ENCODE measurements at places on chromosomes 7 and 10.

GRCh38 chr10:5481121-5481520 is 18.2 kb downstream of the CALML5 start:
- H3K4me1 ChIP-seq, result no peaks in the 10 kb centered on the region
- no peak overlapping the region for H3K4me3 ChIP-seq
- DNase-seq, result no peak
- no peak overlapping the region for H3K27ac ChIP-seq

DNA sequence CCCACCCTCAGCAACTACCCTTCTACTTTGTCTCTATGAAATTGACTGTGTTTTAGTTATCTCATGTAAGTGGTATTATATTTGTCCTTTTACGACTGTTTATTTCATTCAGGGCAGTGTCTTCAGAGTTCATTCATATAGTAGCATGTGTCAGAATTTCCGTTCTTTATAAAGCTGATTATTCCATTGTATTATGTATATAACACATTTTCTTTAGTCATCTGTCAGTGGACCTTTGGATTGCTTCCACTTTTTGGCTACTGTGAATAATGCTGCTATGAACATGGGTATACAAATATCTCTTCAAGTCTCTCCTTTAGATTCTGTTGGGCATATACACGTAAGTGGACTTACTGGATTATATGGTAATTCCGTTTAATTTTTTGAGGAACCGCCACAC is 14.5 kb downstream of the SLF2 start:
- no peak for DNase-seq
- H3K36me3 ChIP-seq, result peaks cover 62% of the 10 kb centered on the region
- no peaks in the 10 kb centered on the region for H3K27me3 ChIP-seq
- H3K4me1 ChIP-seq, result no peaks in the 10 kb centered on the region
- H3K27ac ChIP-seq, result no peak overlapping the region

GRCh38 chr10:114397651-114398145 is 6.6 kb downstream of the AFAP1L2 start:
- H3K27me3 ChIP-seq, result peaks cover 98% of the 10 kb centered on the region
- no peaks in the 10 kb centered on the region for H3K4me1 ChIP-seq
- no peaks in the 10 kb centered on the region for H3K36me3 ChIP-seq
- H3K27ac ChIP-seq, result no peak overlapping the region
- DNase-seq, result no peak

DNA sequence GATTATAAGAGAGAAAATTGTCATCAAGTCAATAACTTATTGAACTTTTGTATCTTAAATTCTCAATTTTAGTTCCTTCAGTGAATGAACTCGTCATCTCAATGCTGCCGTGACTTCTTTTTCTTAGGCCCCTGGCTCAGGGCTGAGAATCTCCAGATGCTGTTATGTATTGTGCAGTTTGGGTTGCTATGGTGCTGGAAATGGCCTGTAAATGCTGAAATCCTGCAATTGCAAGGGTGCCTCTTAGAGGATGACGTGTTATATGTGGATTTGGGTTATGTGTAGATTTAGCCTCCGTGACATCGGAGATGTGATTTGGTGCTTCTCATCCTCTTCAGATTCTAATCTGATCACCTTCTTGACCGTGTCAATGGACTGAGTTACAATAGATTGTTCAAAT is 55.7 kb upstream of the ZRANB1 start:
- H3K36me3 ChIP-seq, result no peaks in the 10 kb centered on the region
- DNase-seq, result no peak
- no peak overlapping the region for H3K27ac ChIP-seq
- no peak overlapping the region for H3K4me3 ChIP-seq
- peaks cover 4% of the 10 kb centered on the region for H3K4me1 ChIP-seq

GRCh38 chr7:40331915-40332314 is 197.1 kb downstream of the SUGCT start:
- no peaks in the 10 kb centered on the region for H3K4me1 ChIP-seq
- DNase-seq, result no peak
- H3K27me3 ChIP-seq, result no peaks in the 10 kb centered on the region

DNA sequence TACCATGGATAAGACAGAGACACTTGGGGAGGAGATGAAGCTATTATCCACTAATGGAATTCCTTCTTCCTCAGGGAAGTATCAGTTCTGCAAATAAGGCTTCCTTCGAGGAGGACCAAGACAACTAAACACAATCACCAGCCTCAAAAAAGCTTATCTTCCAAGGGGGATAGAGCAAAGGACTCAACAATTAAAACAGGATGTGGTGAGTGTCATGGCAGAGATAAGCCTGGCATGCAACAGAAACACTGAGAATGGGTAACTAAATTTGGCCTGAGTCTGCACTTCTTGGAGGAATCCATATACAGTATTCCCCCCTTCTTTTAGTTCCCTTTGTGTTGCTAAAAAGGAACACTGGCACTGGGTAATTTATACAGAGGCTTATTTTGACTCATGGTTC is 1285.2 kb downstream of the GATA3 start:
- no peak for DNase-seq
- no peak overlapping the region for H3K4me3 ChIP-seq
- no peaks in the 10 kb centered on the region for H3K27me3 ChIP-seq
- no peaks in the 10 kb centered on the region for H3K36me3 ChIP-seq
- H3K27ac ChIP-seq, result no peak overlapping the region

DNA sequence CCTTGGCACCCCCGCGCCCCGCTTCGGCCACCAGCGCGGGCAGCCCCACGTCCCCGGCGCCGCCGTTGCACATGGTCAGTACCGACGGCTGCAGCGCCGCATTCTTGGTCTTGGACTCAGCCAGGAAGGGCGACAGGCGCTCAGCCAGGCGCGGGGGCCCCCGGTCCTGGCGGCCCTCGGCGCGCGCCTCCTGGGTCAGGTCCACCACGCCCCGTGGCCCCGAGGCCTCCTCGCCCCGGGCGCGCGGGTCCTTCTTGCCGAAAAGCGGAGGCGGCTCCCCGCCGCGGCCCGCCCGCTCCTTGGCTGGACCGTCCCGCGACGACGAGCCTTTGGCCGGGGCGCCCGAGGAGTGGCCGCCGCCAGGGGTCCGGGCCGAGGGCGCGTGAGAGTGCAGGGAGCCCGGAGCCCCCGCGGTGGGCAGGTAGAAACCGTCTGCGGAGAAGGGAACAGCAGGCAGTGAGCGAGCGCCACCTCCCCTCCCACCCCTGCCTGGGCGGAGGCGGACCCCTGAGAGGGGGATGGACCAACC is 34.7 kb downstream of the TNRC18 start:
- DNase-seq, result no peak
- H3K4me1 ChIP-seq, result no peaks in the 10 kb centered on the region
- peaks cover 21% of the 10 kb centered on the region for H3K36me3 ChIP-seq
- no peak overlapping the region for H3K4me3 ChIP-seq

- H3K4me1 ChIP-seq, result peaks cover 5% of the 10 kb centered on the region
- H3K4me3 ChIP-seq, result no peak overlapping the region
- no peak overlapping the region for H3K27ac ChIP-seq
- H3K27me3 ChIP-seq, result no peaks in the 10 kb centered on the region
Observed at GRCh38 chr7:47991270-47991669, 11.9 kb upstream of the HUS1 start.

DNA sequence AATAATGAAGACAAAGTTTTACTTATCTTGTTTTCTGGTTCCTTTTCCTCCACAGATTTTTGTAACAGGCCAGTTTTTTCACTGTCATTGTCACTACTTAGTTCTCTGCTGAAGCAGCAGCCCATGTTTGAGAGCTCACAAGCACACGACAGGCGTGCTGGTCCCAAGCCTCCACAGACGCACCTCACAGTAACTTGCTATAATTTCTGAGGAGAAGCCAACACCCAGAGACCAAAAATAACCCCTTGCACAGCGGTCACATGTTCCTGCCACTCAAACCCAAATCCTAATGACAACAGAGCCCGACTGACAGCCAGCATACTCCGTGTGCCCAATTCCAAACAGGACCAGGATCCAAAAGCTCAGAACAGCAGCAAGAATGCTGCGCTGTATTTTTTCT is 58.5 kb downstream of the LARP4B start:
- H3K4me1 ChIP-seq, result no peaks in the 10 kb centered on the region
- no peak overlapping the region for H3K27ac ChIP-seq
- no peak for DNase-seq

DNA sequence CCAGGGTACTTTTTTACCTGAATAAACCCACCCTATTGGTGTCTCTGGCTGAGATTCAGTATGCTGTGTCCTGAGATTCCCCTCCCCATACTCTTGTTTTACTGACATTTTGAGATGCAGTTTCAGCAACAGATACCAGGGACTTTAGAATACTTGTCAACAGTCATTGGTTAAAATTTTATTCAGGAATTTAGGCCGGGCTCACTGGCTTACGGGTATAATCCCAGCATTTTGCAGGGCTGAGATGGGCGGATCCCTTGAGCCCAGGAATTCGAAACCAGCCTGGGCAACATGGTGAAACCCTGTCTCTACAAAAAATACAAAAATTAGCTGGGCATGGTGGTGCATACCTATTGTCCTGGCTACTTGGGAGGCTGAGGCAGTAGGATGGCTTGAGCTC is 90.0 kb upstream of the GATAD1 start:
- no peak overlapping the region for H3K4me3 ChIP-seq
- no peak for DNase-seq
- H3K27ac ChIP-seq, result no peak overlapping the region
- no peaks in the 10 kb centered on the region for H3K4me1 ChIP-seq
- H3K27me3 ChIP-seq, result no peaks in the 10 kb centered on the region
- no peaks in the 10 kb centered on the region for H3K36me3 ChIP-seq

- H3K4me1 ChIP-seq, result peaks cover 11% of the 10 kb centered on the region
- DNase-seq, result no peak
- H3K27ac ChIP-seq, result no peak overlapping the region
- no peak overlapping the region for H3K4me3 ChIP-seq
- H3K36me3 ChIP-seq, result no peaks in the 10 kb centered on the region
Observed at GRCh38 chr7:46522354-46522906, 601.4 kb upstream of the IGFBP3 start.

GRCh38 chr7:25087855-25088254 is 37.2 kb downstream of the CYCS start:
- no peak overlapping the region for H3K27ac ChIP-seq
- H3K36me3 ChIP-seq, result no peaks in the 10 kb centered on the region
- no peak overlapping the region for H3K4me3 ChIP-seq
- no peak for DNase-seq
- no peaks in the 10 kb centered on the region for H3K27me3 ChIP-seq

- peaks cover 1% of the 10 kb centered on the region for H3K4me1 ChIP-seq
- H3K4me3 ChIP-seq, result no peak overlapping the region
- H3K27me3 ChIP-seq, result no peaks in the 10 kb centered on the region
- H3K36me3 ChIP-seq, result no peaks in the 10 kb centered on the region
Observed at GRCh38 chr10:34959321-34959720, 130.8 kb downstream of the CUL2 start.

DNA sequence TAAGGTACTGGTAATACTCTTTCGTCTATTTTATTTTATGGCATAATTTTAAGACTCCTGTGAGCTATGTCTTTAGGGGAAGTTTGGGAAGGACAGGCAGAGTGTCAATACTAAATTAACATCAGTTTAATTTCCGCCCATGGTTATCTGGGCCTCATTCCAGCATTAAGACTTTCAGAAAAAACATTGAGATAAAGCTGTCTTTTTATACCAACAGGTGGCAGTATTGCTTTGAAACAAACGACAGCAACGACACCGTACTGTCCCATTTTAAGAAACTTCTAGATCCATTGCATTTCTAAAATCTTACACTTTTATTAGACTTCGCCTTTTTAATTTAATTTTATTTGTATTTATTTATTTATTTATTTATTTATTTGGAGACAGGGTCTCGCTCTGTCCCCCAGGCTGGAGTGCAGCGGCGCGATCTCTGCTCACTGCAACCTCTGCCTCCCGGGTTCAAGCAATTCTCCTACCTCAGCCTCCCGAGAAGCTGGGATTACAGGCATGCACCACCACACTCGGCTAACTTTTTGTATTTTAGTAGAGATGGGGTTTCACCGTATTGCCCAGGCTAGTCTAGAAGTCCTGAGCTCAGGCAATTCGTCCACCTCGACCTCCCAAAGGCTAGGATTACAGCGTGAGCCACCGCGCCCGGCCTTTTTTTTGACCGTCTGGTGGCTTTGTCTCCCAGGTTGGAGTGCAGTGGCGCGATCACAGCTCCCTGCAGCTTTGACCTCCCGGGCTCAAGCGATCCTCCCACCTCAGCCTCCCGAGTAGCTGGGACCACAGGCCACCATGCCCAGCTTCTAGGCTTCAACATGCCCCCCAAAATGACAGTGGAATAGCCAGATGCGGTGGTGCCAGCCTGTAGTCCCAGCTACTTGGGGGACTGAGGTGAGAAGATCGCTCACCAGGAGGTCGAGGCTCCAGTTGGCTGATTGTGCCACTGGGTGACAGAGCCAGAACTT is 78.7 kb upstream of the C1GALT1 start:
- no peak overlapping the region for H3K27ac ChIP-seq
- no peaks in the 10 kb centered on the region for H3K36me3 ChIP-seq
- H3K27me3 ChIP-seq, result no peaks in the 10 kb centered on the region
- peak; percentile 48 for DNase-seq
- no peak overlapping the region for H3K4me3 ChIP-seq
- peaks cover 21% of the 10 kb centered on the region for H3K4me1 ChIP-seq

DNA sequence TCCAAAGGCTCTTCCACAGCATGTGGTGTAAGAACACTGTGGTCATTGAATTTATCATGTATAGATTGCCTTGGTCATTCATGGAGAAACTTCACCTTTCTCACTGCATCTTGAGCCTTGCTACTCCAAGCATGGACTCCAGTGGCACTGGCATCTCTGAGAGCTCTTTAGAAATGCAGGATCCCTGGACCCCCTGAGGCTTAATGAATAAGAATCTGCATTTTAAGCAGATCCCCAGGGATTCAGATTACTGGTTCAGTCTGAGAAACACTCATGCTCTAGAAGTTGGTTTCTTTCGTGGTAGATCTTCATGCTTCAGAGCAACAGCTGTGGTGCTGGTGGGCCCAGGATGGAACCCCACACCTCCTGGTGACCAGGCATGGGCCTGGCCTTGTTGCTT is 63.2 kb downstream of the CFAP58 start:
- no peak overlapping the region for H3K27ac ChIP-seq
- no peaks in the 10 kb centered on the region for H3K36me3 ChIP-seq
- no peaks in the 10 kb centered on the region for H3K4me1 ChIP-seq
- H3K27me3 ChIP-seq, result peaks cover 42% of the 10 kb centered on the region
- no peak for DNase-seq

- H3K27ac ChIP-seq, result no peak overlapping the region
- H3K27me3 ChIP-seq, result no peaks in the 10 kb centered on the region
Observed at GRCh38 chr10:114184276-114184675, 5.1 kb downstream of the TDRD1 start.

- H3K27me3 ChIP-seq, result no peaks in the 10 kb centered on the region
- H3K4me1 ChIP-seq, result no peaks in the 10 kb centered on the region
- no peak for DNase-seq
- H3K27ac ChIP-seq, result no peak overlapping the region
Observed at GRCh38 chr10:109474812-109475211, 448.5 kb downstream of the XPNPEP1 start.

DNA sequence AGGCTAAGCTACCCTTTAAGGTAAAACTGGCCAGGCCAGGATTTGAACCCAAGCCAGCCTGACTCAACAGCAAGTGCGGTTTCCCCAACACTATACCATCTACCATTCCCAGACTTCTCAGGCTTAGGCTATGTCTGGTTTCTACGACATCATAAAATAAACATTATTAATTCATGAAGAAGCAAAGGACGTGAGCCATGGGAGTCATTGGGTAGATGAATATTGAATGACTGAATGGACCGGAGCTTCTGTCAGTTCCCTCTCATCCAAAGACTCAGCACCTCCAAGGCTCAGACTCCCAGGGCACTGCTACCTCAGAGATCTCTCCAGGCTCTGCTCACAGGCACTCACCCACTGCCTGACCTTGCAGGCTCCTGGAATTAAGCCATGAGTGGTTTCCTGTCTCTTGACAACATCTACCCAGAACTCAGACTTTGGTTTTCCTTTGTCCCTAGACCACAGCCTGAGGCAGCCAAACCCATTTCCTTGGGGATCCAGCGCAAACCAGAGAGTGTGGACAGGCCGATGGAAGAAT is 64.6 kb upstream of the STEAP1B start:
- no peaks in the 10 kb centered on the region for H3K36me3 ChIP-seq
- H3K27ac ChIP-seq, result no peak overlapping the region
- H3K27me3 ChIP-seq, result no peaks in the 10 kb centered on the region
- H3K4me1 ChIP-seq, result no peaks in the 10 kb centered on the region
- no peak for DNase-seq

Data from HCT116 (cell line).